ENCODE measurements at places on chromosomes 3 and 15. TPM values are rescaled to one million over a fixed set of nuclear protein-coding genes. Genes with fewer than 3 reads are reported as not detected.

Gene GPR149
- not detected for total RNA-seq

Gene KNL1
- total RNA-seq = 35.3 TPM

Gene SUCNR1
- total RNA-seq = not detected

Gene INKA1
- 17.3 TPM for total RNA-seq

Gene GRM7
- 1.5 TPM for total RNA-seq

Gene SIDT1
- 0.23 TPM for total RNA-seq

Gene CCDC39
- not detected for total RNA-seq

Gene GPR62
- total RNA-seq = 0.18 TPM

- H3K36me3 ChIP-seq = no peaks in the 10 kb centered on the region
- no peak overlapping the region for H3K4me3 ChIP-seq
- DNase-seq = no peak
- no peaks in the 10 kb centered on the region for H3K27me3 ChIP-seq
These were observed 25.4 kb downstream of the ZNF609 start for GRCh38 chr15:64485796-64486195.

DNA sequence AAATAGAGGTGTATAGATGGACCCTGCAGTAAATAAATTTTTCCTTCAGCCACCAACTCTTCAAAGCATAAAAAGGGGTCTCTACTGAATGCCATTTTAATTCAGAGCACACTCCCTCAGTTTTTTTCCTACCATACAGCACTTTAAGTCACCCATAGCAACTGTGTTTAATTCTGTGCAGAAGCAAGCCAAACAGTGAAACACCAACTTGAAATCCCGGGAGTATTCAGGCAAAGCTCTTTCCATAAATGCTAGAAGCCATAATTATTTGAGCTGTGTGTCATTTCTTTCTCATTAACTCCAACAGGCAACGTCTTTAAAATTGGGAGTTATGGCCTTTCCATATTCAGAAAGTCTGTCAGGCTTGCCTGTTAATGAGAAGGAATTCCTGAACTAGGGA, 562.1 kb downstream of the GRM7 start:
- DNase-seq = no peak
- peaks cover 13% of the 10 kb centered on the region for H3K4me1 ChIP-seq
- no peak overlapping the region for H3K27ac ChIP-seq
- no peaks in the 10 kb centered on the region for H3K27me3 ChIP-seq

DNA sequence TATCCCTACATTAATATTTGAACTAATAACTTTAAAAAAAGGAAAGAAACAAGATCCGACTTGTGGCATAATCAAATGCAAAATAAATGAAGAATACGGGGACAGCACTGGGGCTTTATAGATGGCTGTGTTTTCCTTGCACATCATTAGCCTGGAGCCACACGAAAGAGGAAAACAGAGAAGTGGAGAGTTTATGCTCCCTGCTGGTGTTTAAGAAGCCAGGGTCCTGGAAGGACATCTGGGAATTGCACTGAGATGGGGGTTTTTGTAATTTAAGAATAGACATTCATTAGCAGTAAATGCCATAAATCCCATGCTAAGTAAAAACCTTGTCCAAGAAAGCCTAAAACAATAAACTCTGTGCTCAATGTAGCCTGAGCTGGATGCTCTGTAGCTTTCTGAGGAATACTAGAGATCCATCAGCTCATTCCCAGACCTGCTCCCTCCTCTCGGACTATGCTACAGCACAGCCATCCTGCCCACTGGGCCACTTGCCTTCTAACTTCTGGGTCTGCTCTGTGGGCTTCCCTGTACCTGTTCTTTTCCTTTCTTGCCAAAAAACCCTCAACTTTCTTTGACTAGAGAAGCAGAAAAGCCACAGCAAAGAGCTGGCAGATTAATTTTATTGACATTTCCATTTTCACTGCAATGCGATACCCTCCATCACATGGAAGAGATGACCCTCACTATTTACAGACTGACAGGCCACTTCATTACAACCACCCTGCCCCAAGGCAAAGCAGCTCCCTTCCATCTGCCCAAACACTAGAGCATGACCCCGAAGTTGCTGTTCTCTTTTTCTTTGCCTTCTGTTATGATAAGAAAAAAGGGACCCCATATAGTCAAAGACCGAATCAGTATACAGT, 62.3 kb downstream of the MEIS2 start:
- DNase-seq = no peak
- no peak overlapping the region for H3K4me3 ChIP-seq
- no peak overlapping the region for H3K27ac ChIP-seq
- H3K36me3 ChIP-seq = peaks cover 2% of the 10 kb centered on the region
- H3K4me1 ChIP-seq = peaks cover 66% of the 10 kb centered on the region
- H3K27me3 ChIP-seq = no peaks in the 10 kb centered on the region

DNA sequence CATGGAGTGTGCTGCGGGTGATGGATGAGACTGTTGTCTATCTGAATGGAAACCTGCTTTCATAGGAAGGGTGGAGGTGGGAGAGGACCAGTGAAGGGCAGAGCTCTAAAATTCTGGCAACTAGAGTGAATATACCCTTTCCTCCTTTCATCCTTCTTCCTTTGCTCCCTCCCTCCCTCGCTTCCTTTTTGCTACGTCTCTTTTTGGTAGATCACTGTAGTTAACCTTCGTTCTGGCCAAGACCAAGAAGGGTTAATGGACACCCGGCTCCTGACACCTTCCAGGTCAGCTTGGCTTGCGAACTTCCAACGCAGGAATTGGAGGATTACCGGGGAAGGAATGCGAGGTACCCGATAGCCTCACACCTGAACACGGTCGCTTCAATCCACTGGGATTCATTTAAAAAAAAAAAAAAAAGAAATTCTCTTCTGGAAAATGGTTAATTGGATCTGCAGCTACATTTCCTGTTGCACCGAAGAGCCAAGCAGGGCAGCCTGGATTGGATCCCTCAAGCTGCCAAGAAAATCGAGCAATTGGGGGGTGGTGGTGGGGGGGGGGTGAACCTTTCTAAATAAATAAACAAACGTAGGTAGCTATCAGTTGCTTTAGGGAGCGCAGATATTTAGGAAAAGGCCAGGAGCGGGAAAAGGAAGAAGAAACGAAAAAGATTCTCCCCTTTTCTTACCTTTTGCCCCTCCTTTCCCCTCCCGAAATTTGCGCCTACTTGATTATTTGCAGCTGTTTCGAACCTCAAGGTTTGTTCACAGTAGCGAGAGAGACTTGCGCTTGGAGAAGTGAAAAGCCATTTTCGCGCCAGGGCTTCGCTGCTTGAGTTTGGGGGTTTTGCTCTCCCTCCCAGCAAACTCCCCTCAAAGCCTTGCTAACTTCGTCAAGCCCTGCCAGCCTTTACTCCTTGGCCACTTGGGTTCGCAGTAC, 9.5 kb upstream of the NR2F2 start:
- peak overlapping the region; percentile 93 for H3K27ac ChIP-seq
- H3K27me3 ChIP-seq = peaks cover 24% of the 10 kb centered on the region
- H3K4me3 ChIP-seq = peak overlapping the region; percentile 85

- H3K27me3 ChIP-seq = peaks cover 2% of the 10 kb centered on the region
- DNase-seq = no peak
- peak overlapping the region; percentile 5 for H3K27ac ChIP-seq
- H3K36me3 ChIP-seq = no peaks in the 10 kb centered on the region
These were observed 77.9 kb upstream of the LINGO1 start for GRCh38 chr15:77710637-77711036.

DNA sequence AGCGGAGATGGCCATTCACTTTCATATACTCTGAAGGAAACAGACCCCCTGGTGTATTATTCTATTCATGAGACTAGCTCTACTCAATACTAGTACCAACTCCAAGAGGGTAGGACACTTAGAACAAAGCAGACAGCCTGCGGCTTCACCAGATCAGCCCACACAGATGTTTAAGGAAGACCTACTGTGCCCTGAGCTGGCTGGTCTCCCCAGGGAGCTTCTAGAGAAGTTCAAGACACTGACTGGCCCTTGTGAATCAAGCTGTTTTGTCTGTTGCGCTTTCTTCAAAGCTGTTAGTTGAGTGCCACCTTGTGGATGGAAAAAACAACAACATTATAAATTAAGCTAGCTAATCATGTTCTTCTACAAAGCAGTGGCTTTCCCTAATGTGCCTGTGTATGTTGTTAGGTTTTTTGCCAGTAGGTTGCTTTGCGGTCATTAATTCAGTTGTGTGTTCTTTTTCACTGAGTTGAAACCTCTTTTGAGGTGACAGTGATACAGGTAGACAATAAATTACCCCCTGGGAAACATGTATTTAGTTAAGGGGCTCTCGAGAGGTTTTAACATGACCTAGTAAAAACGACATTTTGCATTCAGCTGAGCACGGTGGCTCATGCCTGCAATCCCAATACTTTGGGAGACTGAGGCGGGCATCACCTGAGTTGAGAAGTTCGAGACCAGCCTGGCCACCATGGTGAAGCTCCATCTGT, 64.2 kb upstream of the MYZAP start:
- no peak overlapping the region for H3K27ac ChIP-seq
- peak; percentile 28 for DNase-seq
- no peaks in the 10 kb centered on the region for H3K27me3 ChIP-seq
- no peaks in the 10 kb centered on the region for H3K36me3 ChIP-seq

DNA sequence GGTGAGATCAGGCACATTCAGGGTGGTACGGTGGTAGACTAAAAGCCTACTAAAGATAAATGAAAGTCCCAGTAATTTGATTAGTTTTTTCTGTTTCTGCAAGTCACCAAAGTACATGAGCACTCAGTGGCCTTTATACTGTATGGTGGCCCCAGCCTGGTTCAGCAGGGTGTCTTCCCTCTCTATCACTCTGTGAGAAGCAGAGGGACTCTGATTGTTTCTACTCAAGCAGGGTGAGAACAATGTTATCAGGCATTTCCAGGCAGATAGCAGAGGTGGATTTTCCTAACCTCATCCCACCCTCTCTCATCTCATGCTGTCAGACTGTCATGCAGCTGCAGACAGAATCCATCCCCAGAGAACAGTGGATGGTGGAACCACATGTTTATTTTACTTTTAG, 71.5 kb upstream of the BFSP2 start:
- H3K4me1 ChIP-seq = peaks cover 7% of the 10 kb centered on the region
- H3K27ac ChIP-seq = no peak overlapping the region
- no peak overlapping the region for H3K4me3 ChIP-seq
- H3K36me3 ChIP-seq = peaks cover 3% of the 10 kb centered on the region
- DNase-seq = no peak

GRCh38 chr15:68348081-68348480, 70.5 kb downstream of the FEM1B start:
- no peaks in the 10 kb centered on the region for H3K36me3 ChIP-seq
- peaks cover 13% of the 10 kb centered on the region for H3K4me1 ChIP-seq
- H3K27me3 ChIP-seq = no peaks in the 10 kb centered on the region
- no peak for DNase-seq
- H3K27ac ChIP-seq = no peak overlapping the region

DNA sequence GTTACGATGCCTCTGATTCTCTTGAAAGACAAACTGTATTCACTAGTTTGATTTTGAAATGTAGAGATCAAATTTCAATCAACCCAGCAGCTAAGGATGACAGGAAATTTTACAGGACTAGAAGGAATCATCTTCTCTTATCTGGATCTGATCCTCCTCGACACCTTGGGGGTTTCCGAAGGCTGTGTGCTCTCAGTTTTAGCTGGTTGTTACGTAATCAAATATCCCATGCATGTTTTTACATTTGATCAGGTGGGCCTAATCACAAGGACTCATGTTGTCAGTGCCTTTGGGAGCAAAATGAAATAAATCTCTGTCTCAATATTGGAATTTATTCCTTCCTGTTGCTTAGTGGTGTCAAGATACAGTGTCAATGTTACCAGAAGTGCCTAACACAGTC, 141.9 kb upstream of the TNIK start:
- H3K4me3 ChIP-seq = no peak overlapping the region
- H3K36me3 ChIP-seq = no peaks in the 10 kb centered on the region
- no peaks in the 10 kb centered on the region for H3K4me1 ChIP-seq
- no peak for DNase-seq
- no peak overlapping the region for H3K27ac ChIP-seq
- H3K27me3 ChIP-seq = no peaks in the 10 kb centered on the region

DNA sequence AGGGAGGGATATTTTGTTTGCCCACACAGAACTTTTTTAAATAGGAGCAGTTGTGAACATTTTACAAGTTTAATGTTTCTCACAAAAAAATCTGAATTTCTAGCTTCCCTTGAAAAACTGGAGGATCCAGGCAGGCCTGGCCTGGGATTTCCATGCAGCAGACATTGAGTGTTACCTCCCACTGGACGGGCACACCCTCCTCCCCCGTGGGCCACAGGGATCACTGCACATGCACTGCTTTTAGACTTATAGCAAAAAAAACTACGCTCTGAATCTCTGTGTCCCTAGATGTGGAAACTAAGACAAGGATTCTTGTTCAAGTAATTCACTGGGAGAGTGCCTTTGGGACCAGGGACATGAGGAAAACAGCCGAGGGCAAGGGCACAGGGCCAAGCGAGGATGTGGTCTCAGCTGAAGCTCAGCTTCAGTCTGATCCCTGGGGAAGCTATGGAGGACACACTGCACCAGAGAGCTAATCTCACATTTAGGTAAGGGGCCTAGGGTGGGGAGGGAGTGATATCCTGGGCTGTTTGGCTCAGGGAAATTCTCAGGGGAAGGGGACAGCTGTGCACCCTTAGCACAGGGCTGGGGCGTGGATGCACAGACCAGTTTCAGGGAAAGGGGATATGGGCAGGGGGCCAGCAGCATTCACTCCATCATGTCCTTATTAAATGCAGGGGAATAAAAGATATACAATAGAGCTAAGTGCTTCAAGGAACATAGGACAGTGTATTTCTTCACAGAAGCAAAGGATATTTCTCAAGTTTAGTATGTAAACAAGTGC, 46.0 kb downstream of the FSIP1 start:
- peak overlapping the region; percentile 3 for H3K27ac ChIP-seq
- no peaks in the 10 kb centered on the region for H3K27me3 ChIP-seq
- no peaks in the 10 kb centered on the region for H3K4me1 ChIP-seq
- no peaks in the 10 kb centered on the region for H3K36me3 ChIP-seq
- DNase-seq = no peak
- H3K4me3 ChIP-seq = no peak overlapping the region

GRCh38 chr3:99846477-99847160, 29.0 kb downstream of the CMSS1 start:
- no peak overlapping the region for H3K27ac ChIP-seq
- peaks cover 3% of the 10 kb centered on the region for H3K36me3 ChIP-seq
- peaks cover 14% of the 10 kb centered on the region for H3K4me1 ChIP-seq
- no peak overlapping the region for H3K4me3 ChIP-seq
- H3K27me3 ChIP-seq = no peaks in the 10 kb centered on the region

GRCh38 chr3:196189566-196190347, 21.4 kb downstream of the ZDHHC19 start:
- no peak overlapping the region for H3K4me3 ChIP-seq
- no peak overlapping the region for H3K27ac ChIP-seq
- DNase-seq = no peak
- H3K4me1 ChIP-seq = peaks cover 15% of the 10 kb centered on the region

DNA sequence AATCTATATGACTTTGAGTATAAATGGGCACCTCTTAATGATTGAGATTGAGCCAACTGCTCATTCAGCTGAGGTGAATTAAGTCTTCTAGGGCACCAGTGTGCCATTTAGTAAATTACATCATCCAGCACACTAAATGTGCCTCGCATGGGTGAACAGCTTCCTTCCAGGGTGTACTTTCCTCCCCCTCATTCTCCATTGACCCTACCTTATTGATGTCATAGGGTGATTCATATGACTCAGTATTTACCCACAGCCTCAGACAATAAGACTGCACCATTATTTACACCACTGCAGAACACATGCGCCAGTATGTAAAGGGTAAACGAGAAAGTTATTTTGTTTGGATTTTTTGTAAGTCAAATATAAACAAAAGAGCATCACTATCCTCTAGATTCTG, 185.2 kb upstream of the ARL6 start:
- no peaks in the 10 kb centered on the region for H3K4me1 ChIP-seq
- H3K4me3 ChIP-seq = no peak overlapping the region
- no peaks in the 10 kb centered on the region for H3K27me3 ChIP-seq
- no peak for DNase-seq
- H3K27ac ChIP-seq = no peak overlapping the region

All from neural crest cell (in vitro differentiated cells).